ENCODE measurements at places on chromosomes 4 and X.

DNA sequence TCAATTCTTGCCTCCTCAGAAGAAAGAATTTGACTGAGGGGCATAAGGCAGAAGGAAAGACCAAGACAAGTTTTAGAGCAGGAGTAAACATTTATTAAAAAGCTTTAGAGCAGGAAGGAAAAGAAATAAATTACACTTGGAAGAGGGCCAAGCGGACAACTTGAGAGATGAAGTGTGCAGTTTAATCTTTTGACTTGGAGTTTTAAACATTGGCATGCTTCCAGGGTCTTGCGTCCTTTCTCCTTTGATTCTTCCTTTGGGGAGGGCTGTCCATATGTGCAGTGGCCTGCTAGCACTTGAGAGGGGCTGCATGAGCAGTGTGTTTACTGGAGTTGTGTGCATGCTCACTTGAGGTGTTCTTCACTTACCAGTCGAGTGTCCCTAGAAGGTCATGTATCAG is 275.8 kb upstream of the IL1RAPL1 start:
- DNase-seq = no peak

- peak; percentile 95 for DNase-seq
Observed at GRCh38 chr4:85953651-85954018, 406.2 kb downstream of the MAPK10 start.

DNA sequence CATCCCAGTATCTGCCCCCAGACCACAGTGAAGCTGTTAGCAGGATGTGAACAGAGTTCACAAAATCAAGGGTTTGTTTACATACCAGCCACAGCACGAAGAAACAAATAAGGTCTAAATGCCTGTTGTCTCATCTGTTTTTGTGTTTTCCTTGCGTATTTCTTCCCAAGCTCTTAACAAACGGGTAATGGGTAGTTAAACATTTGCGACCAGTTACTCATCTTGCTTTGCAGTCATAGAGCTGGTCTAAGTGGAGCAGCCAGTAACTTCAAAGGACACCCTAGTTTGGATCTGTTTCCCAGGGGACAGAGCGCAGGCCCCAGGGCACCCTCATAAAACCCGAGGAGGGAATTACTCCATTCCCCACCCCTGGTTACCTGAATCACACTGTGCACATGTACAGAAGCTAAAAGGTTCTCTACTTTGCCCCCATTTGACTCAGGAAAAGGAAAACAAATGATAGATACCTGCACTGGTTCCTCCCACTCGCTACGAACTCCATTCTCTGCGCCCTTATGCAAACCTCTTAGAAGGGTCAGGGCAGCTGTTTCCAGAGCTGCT is 68.8 kb downstream of the MAML3 start:
- no peak for DNase-seq

GRCh38 chr4:10185518-10186227 is 69.1 kb upstream of the WDR1 start:
- no peak for DNase-seq

DNA sequence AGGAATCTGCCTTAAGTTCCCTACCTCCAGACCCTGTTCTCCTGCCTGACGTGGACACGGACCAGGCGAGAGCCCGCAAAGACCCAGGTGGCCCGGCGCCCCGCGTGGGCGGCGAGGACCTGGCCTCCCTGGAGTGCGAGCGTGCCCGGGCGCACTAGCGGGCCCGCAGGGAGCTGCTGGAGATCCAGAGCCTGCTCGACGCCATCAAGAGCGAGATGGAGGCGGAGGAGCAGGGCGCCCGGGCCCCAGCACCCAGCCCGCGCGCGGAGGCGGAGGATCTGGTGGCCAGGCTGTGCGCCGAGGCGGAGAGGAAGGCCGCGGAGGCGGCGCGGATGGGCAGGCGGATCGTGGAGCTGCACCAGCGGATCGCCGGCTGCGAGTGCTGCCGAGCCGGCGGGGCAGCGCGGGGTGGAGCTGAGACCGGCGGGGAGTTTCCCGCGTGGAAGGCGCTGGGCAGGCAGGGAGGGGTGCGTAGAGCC is 18.2 kb downstream of the MRFAP1 start:
- DNase-seq = no peak

DNA sequence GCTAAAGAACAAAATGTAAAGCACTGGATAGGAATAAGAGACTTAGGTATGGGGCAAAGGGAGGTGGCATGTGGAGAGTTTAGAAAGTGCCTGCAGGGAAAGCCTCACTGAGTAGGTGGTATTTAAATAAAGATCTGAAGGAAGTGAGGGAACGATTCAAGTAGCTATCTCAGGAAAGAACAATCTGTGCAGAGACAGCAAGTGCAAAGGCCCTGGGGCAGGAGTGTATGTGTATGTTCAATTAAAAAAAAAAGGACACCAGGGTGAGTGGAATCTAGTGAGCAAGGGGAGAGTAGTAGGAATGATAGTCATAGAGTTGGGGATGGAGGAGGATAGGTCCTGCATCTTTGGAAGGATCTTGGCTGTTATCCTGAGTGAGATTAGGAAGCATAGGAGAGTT is 779.9 kb upstream of the FTHL17 start:
- DNase-seq = no peak

DNA sequence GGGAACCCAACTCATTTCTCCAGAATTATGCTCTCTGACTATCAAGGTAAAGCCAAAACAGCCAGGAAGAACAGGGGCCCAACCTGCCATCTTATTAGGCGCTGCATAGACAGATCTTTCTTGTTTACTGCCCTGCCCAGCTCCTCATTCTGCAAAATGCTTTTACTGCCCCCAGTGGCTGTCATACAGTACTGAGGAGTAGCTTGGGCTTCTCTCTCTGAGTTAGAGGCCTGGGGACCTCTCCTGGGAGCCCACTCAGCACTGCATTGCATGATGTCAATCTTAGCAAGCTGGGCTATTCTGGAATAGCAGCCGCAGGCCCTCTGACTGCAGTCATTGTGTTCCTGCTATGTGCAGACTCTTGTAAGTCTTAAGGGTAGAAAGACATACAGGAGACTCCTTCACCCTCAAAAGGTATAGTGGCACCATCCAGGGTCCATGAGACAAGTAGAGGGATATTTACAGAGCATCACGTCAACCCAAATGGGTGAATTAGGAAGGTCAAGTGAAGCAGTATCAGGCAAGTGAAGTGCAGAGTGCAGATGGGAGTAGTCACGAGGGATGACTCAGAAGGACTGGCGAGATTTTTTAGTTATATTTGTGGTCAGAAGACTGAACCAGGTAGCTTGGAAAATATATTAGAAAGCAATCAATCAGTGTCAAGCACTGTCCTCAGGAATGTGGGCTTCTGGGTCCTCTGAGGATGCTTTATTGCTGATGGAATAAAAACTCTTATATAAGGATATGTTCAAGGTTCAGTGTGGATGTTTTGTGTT is 294.1 kb upstream of the SFRP2 start:
- DNase-seq = no peak

DNA sequence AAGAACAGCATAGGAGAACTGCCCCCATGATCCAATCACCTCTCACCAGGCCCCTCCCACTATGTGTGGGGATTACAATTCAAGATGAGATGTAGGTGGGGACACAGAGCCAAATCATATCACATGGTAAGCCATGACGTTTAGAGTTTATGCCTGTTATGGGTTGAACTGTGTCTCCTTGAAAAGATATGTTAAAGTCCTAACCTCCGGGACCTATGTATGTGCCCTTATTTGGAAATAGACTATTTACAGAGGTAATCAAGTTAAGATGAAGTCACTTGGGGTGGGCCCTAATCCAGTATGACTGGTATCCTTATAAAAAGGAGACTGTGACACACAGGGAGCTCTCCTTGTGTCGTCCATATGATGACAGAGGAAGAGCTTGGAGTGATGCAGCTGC is 25.2 kb upstream of the SLC2A9 start:
- no peak for DNase-seq

DNA sequence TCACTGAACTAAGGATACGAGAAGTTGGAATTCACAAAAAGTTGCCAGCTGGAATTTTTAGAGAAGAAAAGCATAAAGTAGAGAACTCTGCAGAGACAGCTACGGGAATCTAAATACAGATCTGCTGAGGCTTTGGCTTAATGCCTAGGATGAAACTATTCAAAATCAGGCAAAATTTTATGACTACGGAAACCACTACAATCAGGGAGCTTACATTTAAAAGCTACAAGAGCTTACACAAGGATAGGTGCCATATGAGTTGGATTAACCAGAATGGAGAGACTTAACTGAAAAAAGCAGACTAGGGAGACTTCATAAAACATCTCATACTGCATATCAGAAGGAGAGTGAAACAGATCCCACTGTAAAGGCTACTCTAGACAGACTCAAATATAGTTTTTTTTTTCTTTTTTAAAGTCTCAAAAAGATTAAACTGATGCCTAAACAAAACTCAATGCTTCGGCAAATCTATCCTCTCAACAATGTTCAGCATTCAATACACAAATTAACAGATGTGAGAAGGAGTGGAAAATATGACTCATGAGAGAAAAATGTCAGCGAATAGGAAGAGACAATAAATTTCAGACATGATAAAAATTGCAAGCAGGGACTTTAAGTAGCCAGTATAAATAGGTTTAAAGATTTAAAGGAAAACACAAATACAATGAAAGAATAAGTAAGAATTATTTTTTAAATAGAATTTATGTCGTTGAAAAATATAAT is 586.1 kb downstream of the FSTL5 start:
- peak; percentile 62 for DNase-seq

DNA sequence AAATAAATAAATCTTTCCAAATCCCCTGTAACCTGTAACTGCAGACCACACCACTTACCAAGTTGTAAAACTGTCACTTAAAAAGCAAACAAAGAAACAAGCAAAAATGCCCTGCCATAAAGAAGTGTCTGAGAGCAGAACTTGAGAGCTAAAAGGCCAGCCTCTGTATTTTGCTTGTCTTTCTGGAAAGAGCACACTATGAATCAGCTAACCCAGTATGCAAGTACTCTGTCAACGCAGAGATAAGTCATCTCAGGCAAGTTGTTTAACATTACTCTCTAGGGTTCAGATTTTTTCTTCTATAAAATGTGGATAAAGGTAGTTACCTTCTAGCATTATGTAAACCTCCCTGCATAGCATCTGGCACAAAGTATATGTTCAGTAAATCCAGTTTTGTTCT is 134.8 kb downstream of the HS3ST1 start:
- no peak for DNase-seq

DNA sequence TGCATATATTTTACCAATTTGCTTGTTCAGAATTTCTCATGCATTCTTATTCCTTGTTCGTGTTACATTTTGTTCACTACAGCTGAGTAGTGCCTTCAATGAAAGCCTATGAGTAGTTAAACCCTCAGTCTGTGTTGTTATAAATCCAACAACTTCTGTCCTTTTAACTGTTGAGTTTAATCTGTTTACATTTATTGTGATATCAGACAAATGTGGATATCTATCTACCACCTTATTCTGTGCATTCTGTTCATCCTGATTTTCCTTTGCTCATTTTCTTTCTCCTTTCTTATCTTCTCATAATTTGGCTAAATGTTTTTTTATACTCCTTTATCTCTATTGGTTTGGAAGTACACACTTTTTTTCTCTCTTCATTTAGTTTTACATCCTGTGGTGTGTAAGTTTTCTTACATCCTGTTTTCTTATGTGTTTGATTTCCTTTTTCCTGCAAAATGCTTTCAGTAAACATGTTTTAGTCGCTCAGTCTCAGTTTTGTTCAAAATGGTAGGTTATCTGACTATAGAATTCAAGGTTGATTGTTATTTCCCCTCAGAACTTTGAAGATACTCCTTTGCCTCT is 54.2 kb downstream of the CASP6 start:
- no peak for DNase-seq

- peak; percentile 37 for DNase-seq
Observed at GRCh38 chr4:167234316-167234881, at the start of gene SPOCK3. TSS of gene SPOCK3 (minus strand) at chr4:167234494.

- DNase-seq = peak; percentile 77
Observed at GRCh38 chr4:133565379-133565778, 416.3 kb downstream of the PCDH10 start.

- DNase-seq = no peak
Observed at GRCh38 chr4:4673070-4673469, 131.2 kb upstream of the STX18 start.

GRCh38 chr4:93384241-93384640 is 444.3 kb upstream of the ATOH1 start:
- DNase-seq = no peak

GRCh38 chr4:76199664-76200211 is 13.9 kb downstream of the SCARB2 start:
- no peak for DNase-seq
